Hematopoietic multipotent progenitor cell (in vitro differentiated cells): ENCODE measurements at places on chromosomes 5 and 9. TPM values are rescaled to one million over a fixed set of nuclear protein-coding genes. Genes with fewer than 3 reads are reported as not detected.

DNA sequence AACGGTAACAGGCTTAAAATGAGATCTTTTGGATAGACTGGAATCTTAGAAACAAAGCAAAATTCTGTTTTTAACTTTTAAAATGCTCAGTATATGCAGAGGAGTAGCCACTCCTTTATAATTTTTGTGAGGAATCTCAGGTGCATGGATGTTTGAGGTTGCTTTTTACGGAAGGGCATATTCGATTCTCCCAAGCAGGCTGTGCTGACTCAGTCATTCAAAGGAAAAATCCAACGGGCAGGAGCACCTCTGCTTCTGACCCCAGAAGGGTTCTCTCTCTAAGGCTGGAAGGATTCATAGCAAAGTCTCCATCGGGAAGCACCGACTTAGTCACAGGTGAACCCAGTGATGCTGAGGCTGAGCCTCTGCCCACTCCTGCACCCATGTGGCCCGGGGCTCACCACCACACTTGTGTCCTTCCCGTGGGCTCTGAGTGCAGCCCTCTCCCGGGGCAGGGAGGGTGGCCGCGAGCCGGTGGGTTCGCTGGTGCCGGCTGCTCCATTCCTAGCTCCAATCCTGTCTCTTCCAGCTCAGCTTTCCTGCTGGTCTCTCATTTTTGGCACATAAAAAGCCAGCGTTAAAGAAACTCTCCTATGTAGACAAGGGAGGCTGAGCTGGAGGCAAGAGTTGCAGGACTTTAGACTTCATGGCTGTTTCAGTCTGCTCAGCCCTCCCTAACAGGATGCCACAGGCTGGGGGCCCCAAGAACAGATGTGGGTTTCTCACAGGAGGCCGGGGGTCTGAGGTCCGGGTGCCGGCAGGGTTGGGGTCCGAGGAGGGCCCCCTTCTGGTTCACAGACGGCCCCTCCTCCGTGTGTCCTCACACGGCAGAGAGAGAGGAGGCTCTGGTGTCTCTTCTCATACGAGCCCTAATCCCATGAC lies 135.6 kb upstream of the LPCAT1 start:
- no peak for DNase-seq

GRCh38 chr9:107333363-107333762 lies 50.3 kb downstream of the RAD23B start:
- DNase-seq: no peak

- DNase-seq: no peak
Observed at GRCh38 chr9:106920701-106921283, 57.8 kb downstream of the ZNF462 start.

DNA sequence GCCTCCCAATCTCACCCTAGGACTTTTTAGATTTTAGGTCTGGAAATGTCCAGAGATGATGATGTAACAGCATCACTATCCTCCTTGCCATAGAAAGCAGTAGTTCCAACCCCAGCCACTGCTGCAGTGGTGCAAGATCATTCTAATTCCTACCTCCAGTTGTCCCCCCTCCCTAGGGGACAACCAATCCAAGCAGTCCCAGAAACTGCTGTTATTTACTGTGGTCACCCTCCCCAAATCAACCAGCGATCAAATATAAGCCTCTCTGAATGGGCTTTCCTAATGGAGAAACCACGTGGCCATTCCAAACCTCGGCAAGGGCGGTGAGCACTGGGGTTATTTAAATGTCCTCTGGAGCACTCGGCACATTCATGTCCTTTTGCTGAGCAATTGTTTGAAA lies 159.8 kb downstream of the SLF1 start:
- no peak for DNase-seq

The HNRNPA0 gene
- total RNA-seq: 20.2 TPM

GRCh38 chr9:2991292-2991691 lies 147.4 kb upstream of the PUM3 start:
- DNase-seq: no peak

The ADAMTS2 gene
- 0.27 TPM for total RNA-seq

The NMUR2 gene
- not detected for total RNA-seq

The GALNT12 gene
- 6.5 TPM for total RNA-seq

The LECT2 gene
- not detected for total RNA-seq

GRCh38 chr5:34008802-34009201 lies 952 bp upstream of the AMACR start:
- peak; percentile 31 for DNase-seq

The MTREX gene
- 15.3 TPM for total RNA-seq

The GARIN3 gene
- total RNA-seq: not detected

The HRCT1 gene
- total RNA-seq: not detected

DNA sequence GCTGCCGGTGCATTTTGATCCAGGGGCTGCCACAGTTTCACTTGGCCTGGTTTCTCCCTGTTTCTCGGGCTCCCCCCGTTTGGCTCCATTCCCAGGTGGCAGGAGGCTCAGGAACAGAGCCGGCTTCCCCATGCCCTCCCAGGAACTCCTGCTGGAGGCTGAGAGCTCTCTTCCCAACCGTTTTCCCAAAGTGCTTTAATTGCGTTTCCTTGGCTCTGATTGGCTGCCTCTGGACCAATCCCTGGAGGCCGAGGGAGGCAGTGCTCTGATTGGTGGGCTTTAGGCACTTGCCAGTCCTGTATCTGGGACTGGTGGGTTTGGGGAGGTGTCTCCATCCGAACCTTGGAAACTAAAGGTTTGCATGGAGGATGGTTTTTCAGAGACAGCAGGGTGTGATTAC lies 4.9 kb downstream of the TSPAN17 start:
- DNase-seq: no peak

The C8G gene
- 0.81 TPM for total RNA-seq

- DNase-seq: no peak
Observed at GRCh38 chr5:77776554-77777206, 541 bp upstream of the TBCA start.

DNA sequence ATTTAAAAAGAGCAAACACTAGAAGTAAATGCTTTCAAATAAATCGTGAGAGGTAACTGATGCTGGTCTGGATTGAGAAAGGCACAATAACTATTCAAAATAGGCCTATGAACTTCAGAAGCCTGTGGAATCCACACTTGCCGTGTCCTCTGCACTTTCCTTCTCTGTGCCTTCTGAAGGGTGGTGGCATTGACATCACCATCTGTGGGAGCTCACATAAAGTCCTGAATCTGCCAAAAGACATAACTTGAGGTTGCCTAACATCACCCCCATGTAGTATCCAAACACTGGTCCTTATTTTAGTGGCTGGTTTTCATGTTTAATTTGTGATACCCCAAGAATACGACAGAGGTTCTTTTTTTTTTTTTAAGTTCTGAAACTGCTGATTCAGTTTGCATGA lies 59.8 kb downstream of the IRF1 start:
- no peak for DNase-seq

- DNase-seq: no peak
Observed at GRCh38 chr5:61496860-61497259, 164.8 kb downstream of the ZSWIM6 start.

DNA sequence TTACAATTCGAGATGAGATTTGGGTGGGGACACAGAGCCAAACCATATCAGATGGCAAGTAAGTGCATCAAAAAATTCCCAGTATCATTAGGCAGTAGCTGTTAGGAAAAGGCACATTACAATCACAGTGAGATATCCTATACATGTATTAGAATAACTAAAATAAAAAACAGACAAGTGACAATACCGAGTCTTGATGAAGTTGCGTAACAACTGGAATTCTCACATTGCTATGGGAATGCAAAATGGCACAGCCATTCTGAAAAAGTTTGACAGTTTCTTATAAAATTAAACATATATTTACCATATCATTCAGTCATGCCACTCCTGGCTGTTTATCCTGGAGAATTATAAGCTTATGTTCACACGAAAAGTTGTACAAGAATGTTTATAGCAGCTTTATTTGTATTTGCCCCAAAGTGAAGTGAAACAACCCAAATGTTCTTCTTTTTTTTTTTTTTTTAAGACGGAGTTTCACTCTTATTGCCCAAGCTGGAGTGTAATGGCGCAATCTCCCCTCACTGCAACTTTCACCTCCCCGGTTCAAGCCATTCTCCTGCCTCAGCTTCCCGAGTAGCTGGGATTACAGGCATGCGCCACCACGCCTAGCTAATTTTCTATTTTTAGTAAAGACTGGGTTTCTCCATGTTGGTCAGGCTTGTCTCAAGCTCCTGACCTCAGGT lies 93.1 kb upstream of the TLE1 start:
- no peak for DNase-seq

DNA sequence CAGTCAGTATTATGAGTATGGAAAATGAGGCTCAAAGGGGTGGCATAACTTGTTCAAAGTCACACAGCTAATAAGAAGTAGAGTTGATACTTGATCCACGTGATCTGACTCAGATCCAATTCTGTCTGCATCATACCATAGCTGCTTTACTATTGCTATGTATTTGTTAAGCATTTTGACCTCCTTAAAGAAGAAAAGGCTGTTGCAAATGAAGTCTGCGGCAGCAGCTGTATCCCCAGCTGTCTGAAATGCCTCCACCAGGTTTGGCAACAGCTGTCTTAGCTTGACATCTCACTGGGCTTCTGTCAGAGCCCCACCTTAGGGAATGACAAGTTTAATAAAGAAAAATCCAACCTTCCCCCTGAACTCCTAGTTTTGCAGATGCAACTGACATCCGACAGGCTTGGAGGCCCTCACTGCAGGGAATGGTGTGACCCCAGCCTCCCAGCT lies 75.6 kb upstream of the SLC44A1 start:
- DNase-seq: no peak

The LRRC14B gene
- 0.54 TPM for total RNA-seq

GRCh38 chr9:96009690-96010472 lies 134.4 kb downstream of the ERCC6L2 start:
- no peak for DNase-seq

- DNase-seq: no peak
Observed at GRCh38 chr5:149174847-149175234, 33.5 kb downstream of the ABLIM3 start.

The FANCG gene
- 21.3 TPM for total RNA-seq

- no peak for DNase-seq
Observed at GRCh38 chr5:34749431-34749873, 89.5 kb upstream of the TTC23L start.
